Panc1 (cell line): ENCODE measurements at places on chromosomes 12 and 14.

- H3K27me3 ChIP-seq = no peaks in the 10 kb centered on the region
- no peaks in the 10 kb centered on the region for H3K4me1 ChIP-seq
- H3K4me3 ChIP-seq = no peak overlapping the region
- no peaks in the 10 kb centered on the region for H3K36me3 ChIP-seq
Observed at GRCh38 chr14:101369916-101370592, 191.2 kb upstream of the DIO3 start.

DNA sequence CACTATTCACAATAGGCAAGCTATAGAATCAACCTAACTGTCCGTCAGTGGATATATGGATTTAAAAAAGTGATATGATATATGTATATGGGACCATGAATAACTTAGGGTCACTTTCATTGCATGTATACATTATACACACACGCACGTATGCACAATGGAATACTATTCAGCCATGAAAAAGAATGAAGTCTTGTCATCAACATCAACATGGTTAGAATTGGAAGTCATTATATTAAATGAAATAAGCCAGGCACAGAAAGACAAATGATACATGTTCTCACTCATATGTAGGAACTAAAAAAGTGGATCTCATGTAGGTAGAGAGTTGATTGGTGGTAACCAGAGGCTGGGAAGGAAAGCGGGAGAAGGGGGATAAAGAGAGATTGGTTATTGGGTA is 234.3 kb downstream of the VRK1 start:
- H3K27ac ChIP-seq = no peak overlapping the region
- no peaks in the 10 kb centered on the region for H3K27me3 ChIP-seq
- DNase-seq = no peak
- no peak overlapping the region for H3K4me3 ChIP-seq
- H3K4me1 ChIP-seq = no peaks in the 10 kb centered on the region

DNA sequence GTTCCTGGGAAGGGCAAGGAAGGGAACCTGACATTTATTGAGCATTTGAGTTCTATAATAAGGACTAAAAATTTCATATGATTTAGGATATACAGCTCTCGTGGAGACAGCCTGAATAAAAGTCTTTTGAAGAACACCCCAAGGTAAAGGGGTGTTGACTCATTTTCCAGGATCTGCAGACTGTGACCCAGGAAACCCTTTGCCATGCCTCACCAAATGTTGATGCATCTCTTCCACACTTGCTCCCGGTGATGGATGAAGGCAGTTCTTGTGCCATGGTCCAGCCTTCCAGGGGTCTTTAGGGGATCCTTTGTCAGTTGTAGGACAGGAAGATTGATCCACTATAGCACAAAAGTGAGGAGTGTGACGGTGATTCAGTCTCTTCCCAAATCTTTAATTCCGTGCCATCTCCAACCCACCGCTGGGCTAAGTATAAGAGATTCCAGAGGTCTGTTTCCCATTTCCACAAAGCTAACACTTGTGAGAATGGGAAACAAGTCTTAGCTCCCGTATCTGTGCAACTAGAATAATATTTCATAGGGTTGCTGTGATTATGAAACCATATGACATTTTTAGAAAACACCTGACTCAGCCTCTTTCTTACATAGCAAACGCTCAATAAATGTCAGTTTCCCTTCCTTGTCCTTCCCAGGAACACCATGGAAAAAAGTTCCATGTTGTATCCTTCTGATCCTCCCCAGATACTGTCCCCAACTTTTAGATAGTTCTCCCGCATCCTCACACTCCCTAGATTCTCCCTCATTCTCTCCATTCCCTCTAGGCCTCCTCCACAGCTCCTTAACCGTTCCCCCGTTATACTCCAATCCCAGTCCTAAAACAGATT is 836 bp downstream of the AAAS start:
- no peaks in the 10 kb centered on the region; the same call in none of the 2 replicates for H3K36me3 ChIP-seq
- H3K4me1 ChIP-seq = peaks cover 20% of the 10 kb centered on the region
- H3K4me3 ChIP-seq = peak overlapping the region; percentile 52
- no peaks in the 10 kb centered on the region for H3K27me3 ChIP-seq

- H3K4me1 ChIP-seq = no peaks in the 10 kb centered on the region
- H3K27ac ChIP-seq = no peak overlapping the region
- H3K27me3 ChIP-seq = no peaks in the 10 kb centered on the region
- DNase-seq = no peak
Observed at GRCh38 chr12:1382826-1383225, 211.6 kb downstream of the FBXL14 start.

DNA sequence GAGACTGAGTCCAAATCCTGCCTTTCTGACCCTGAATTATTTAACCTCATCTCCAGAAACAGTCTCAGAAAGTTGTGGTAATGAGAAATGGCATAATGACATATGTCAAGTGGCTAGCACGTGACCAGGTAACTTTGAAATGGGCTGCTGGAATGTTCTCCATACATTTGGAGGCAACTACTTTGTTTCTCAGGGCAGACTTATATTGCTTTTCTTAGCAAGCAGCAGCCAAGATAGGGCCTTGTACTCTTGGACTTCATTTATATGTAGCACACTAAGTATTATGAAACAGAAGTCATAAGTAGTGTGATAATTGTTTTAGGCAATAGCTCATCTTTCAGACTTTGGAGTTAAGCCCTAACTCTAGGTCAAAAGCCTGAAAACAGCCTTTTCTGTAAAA is 494.7 kb downstream of the NPAS3 start:
- H3K27me3 ChIP-seq = no peaks in the 10 kb centered on the region
- no peaks in the 10 kb centered on the region for H3K4me1 ChIP-seq
- no peaks in the 10 kb centered on the region for H3K36me3 ChIP-seq
- no peak overlapping the region for H3K4me3 ChIP-seq

GRCh38 chr14:105010891-105011291 is 10.0 kb downstream of the CDCA4 start:
- peaks cover 9% of the 10 kb centered on the region; the same call in 1 of the 2 replicates for H3K36me3 ChIP-seq
- no peak for DNase-seq

DNA sequence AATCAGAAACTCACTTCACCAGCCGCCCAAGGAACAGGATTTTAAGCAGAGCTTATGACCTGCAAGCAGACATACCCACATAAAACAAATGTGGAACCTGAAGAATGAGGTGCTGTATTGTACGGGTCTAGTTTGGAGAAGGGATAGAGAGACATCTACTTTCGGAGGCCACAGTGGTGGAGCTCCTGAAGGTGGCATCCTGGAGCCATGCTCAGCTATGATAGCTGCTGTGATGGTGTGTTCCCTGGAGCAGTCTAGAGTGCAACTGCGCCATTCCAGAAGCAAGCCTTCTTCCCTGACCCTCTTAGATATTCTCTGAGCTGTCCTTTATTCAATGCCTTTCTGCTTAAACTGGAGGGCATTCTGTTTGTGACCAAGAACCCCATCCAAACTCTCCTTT is 402.6 kb downstream of the FUT8 start:
- H3K27ac ChIP-seq = no peak overlapping the region
- no peaks in the 10 kb centered on the region for H3K36me3 ChIP-seq
- H3K27me3 ChIP-seq = no peaks in the 10 kb centered on the region; the same call in 1 of the 2 replicates

DNA sequence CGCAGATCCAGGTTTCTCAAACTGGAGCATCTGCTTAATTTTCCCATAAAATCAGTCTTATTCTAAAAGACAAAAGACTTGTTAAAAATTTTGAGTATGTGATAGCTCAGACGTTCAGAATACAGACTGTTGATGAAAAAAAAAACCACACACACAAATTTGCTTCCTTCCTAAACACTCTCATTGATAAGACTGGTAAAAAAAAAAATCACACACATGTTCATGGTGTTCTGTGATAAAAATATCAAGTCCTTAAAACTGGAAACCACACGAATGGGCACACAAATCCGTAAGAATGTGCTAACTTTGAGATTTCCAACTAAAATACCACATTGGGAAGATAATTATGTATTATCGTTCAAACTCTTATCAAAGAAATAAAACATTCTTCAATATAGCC is 6.7 kb upstream of the ARID4A start:
- no peaks in the 10 kb centered on the region for H3K4me1 ChIP-seq
- no peak for DNase-seq
- H3K4me3 ChIP-seq = no peak overlapping the region
- no peak overlapping the region for H3K27ac ChIP-seq

DNA sequence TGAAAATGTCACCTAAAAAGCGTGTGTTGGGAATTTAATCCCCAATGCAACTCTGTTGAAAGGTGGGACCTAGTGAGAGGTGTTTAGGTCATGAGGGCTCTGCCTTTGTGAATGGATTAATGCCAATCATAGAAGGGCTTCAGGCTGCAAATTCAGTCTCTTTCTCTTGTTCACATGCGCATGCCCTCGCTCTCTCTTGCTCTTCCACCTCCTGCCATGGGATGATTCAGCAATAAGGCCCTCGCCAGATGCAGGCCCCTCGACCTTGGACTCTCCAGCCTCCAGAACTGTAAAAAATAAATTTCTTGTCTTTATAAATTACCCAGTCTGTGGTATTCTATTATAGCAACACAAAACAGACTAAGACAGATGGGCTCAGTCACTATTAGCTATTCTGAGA is 55.4 kb downstream of the PLXNC1 start:
- no peak overlapping the region for H3K27ac ChIP-seq
- no peaks in the 10 kb centered on the region for H3K27me3 ChIP-seq
- no peak overlapping the region for H3K4me3 ChIP-seq
- H3K4me1 ChIP-seq = no peaks in the 10 kb centered on the region

- no peak for DNase-seq
- H3K4me3 ChIP-seq = no peak overlapping the region
- H3K4me1 ChIP-seq = no peaks in the 10 kb centered on the region
- no peaks in the 10 kb centered on the region for H3K36me3 ChIP-seq
- H3K27ac ChIP-seq = no peak overlapping the region
- no peaks in the 10 kb centered on the region for H3K27me3 ChIP-seq
Observed at GRCh38 chr12:5691943-5692342, 253.1 kb downstream of the ANO2 start.

DNA sequence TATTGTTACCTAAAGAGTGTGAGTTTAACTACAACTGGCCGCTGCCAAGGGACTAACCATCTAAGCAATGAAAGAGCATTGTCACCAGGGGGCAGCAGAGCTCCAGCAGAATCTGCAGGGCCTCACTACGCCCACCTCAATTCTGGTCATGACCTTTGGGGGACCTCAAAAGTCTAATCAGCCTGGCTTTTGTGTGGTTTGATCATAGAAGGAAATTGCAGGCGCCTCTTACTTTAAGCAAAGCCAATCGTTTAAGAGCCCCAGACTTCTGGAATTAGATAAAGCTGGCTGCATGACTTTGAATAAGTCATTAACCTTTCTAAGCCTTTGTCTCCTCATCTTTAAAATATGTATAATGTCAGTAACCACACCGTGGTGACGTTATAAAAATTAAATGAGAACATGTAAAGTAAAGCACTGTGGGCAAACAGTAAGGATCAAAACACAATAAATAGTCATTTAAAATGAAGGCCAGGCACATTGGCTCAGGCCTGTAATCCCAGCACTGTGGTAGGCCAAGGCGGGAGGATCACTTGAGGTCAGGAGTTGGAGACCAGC is 58.6 kb downstream of the TBX3 start:
- H3K27me3 ChIP-seq = no peaks in the 10 kb centered on the region
- DNase-seq = peak; percentile 15
- no peaks in the 10 kb centered on the region for H3K4me1 ChIP-seq
- H3K27ac ChIP-seq = no peak overlapping the region

GRCh38 chr12:132631666-132632065 is 13.1 kb downstream of the P2RX2 start:
- H3K4me3 ChIP-seq = no peak overlapping the region
- no peaks in the 10 kb centered on the region for H3K27me3 ChIP-seq
- peaks cover 11% of the 10 kb centered on the region for H3K36me3 ChIP-seq
- no peak for DNase-seq

- H3K36me3 ChIP-seq = no peaks in the 10 kb centered on the region
- no peak overlapping the region for H3K4me3 ChIP-seq
- H3K27me3 ChIP-seq = no peaks in the 10 kb centered on the region
- H3K27ac ChIP-seq = no peak overlapping the region
Observed at GRCh38 chr14:23930742-23931141, 22.8 kb upstream of the DHRS4 start.

DNA sequence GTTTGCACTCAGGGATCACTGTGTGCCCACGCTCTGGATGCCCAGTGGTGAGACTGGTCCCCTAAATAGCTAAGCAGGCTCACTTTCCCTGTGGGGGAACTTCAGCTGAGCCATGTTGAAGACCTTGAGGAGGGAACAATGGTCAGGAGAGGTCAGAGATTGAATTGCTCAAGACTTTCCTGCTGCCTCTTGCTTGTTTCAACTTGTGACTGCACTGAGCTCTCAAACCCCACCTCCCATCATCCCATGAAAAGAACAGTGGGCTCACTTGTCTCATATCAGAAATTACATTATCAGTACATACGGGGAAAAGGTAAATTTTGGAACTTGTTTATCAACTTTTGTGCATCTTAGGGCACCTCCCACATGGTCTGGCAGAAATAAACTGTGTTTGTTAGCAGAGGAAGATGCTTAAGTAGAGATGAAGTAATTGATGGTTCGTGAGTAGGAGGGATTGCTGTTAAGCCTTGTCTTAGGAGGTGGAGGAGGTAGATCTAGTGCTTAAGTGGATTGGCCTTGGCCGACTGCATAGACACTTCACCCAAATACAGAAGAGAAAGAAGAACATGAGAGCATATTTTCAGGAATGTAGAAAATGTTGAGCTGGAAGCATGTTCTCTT is 15.0 kb upstream of the SERPINA1 start:
- no peak overlapping the region for H3K27ac ChIP-seq
- no peaks in the 10 kb centered on the region for H3K36me3 ChIP-seq
- no peaks in the 10 kb centered on the region for H3K4me1 ChIP-seq

GRCh38 chr12:29492891-29493290 is 4.6 kb downstream of the OVCH1 start:
- no peak overlapping the region for H3K4me3 ChIP-seq
- no peak overlapping the region for H3K27ac ChIP-seq
- H3K27me3 ChIP-seq = no peaks in the 10 kb centered on the region
- DNase-seq = no peak
- no peaks in the 10 kb centered on the region for H3K36me3 ChIP-seq
- no peaks in the 10 kb centered on the region for H3K4me1 ChIP-seq

DNA sequence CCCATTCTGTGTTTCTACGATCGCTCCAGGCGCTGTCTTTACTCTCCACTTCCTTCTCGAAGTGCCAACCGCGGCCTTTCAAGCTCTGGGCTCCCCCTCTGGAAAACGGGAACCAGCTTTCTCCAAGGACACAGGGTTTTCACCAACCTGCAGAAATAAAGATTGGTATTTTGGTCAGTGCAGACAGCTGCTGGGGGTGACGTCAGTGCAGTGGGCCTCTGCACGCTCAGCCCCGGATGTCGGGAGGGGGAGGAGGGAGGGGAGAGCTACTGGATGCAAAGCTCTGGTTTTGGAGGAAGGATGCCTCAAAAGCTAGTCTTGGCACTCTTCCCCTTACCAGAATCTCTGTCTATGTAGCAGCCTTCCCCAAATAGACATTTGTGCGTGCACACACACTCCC is 19.9 kb downstream of the HRK start:
- H3K27me3 ChIP-seq = peaks cover 2% of the 10 kb centered on the region; the same call in 1 of the 2 replicates
- no peak overlapping the region for H3K27ac ChIP-seq
- no peak overlapping the region for H3K4me3 ChIP-seq
- H3K4me1 ChIP-seq = peaks cover 18% of the 10 kb centered on the region

DNA sequence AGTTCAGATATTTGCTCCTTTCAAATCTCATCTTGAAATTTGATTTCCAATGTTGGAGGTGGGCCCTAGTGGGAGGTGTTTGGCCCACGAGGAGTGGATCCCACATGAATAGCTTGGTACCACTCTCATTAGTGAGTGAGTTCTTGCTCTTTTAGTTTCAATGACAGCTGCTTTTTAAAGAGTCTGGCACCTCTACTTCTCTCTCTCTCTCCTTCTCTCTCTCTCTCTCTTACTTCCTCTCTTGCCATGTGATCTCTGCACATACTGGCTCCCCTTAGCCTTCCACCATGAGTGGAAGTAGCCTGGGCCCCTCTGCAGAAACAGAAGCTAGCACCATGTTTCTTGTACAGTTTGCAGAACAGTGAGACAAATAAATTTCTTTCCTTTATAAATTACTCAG is 25.1 kb downstream of the GPR65 start:
- no peak overlapping the region for H3K4me3 ChIP-seq
- DNase-seq = no peak
- no peaks in the 10 kb centered on the region for H3K36me3 ChIP-seq
- no peaks in the 10 kb centered on the region for H3K4me1 ChIP-seq
